ENCODE measurements at places on chromosomes 5 and 9.

GRCh38 chr5:15304066-15304731 is 195.8 kb upstream of the FBXL7 start:
- no peaks in the 10 kb centered on the region for H3K36me3 ChIP-seq
- no peak overlapping the region for H3K4me3 ChIP-seq
- DNase-seq, result no peak
- H3K27me3 ChIP-seq, result no peaks in the 10 kb centered on the region
- no peaks in the 10 kb centered on the region for H3K4me1 ChIP-seq
- H3K27ac ChIP-seq, result no peak overlapping the region

- no peak overlapping the region for H3K4me3 ChIP-seq
- H3K36me3 ChIP-seq, result peaks cover 29% of the 10 kb centered on the region
- DNase-seq, result no peak
- no peaks in the 10 kb centered on the region for H3K27me3 ChIP-seq
- no peak overlapping the region for H3K27ac ChIP-seq
Observed at GRCh38 chr9:113538131-113538530, 74.6 kb downstream of the RGS3 start.

- H3K4me3 ChIP-seq, result peak overlapping the region; percentile 53
- no peak for DNase-seq
- peaks cover 41% of the 10 kb centered on the region for H3K4me1 ChIP-seq
- H3K27me3 ChIP-seq, result no peaks in the 10 kb centered on the region
Observed at GRCh38 chr9:90795871-90796317, 5.7 kb upstream of the SYK start.

GRCh38 chr5:135481387-135481786 is 29.2 kb upstream of the TIFAB start:
- no peaks in the 10 kb centered on the region for H3K36me3 ChIP-seq
- H3K4me1 ChIP-seq, result no peaks in the 10 kb centered on the region
- H3K27me3 ChIP-seq, result no peaks in the 10 kb centered on the region
- H3K4me3 ChIP-seq, result no peak overlapping the region
- DNase-seq, result no peak
- no peak overlapping the region for H3K27ac ChIP-seq

DNA sequence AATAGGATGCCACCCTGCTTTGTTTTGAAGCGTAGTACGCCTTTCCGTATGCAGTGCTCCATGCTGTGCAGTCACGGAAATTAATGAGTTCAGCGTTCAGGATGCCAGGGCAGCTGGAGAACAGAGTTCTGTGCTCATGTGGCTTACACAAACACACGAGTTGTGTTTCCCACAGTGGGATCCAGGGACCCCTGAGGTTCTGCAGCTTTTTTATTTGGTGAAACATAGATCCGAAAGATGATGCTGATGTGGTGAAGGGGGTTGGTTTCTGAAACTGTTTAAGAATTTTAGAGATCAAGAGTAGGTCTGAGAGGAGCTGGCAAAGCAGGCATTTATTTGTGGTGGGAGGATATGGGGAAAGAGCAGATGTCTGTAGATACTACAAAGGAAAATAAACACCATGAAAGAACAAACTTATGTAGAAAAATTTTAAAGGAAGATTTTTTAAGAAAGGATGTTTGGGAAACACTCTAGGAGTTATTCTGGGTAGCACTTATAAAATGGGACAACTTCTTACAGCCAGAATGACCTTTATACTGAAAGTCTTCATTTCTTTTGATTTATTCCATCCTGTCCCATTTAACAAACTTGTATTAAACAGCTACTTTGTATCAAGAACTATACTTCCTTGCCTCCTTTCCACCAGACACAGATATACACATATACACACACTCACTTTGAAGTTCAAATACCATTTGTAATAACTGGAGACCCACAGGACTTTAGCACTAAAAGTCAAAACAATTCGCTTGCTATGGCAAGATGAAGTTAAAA is 52.7 kb downstream of the ITGA1 start:
- no peaks in the 10 kb centered on the region for H3K27me3 ChIP-seq
- DNase-seq, result no peak
- H3K4me1 ChIP-seq, result no peaks in the 10 kb centered on the region
- no peaks in the 10 kb centered on the region for H3K36me3 ChIP-seq
- H3K4me3 ChIP-seq, result no peak overlapping the region

GRCh38 chr5:143399616-143400540 is 3.6 kb downstream of the NR3C1 start:
- no peaks in the 10 kb centered on the region for H3K4me1 ChIP-seq
- H3K4me3 ChIP-seq, result peak overlapping the region; percentile 83
- H3K27me3 ChIP-seq, result no peaks in the 10 kb centered on the region
- DNase-seq, result no peak

- no peaks in the 10 kb centered on the region for H3K4me1 ChIP-seq
- H3K4me3 ChIP-seq, result no peak overlapping the region
- H3K27me3 ChIP-seq, result no peaks in the 10 kb centered on the region
Observed at GRCh38 chr9:83537331-83538171, 650 bp downstream of the FRMD3 start.

- H3K27me3 ChIP-seq, result no peaks in the 10 kb centered on the region
- H3K4me1 ChIP-seq, result no peaks in the 10 kb centered on the region
- H3K27ac ChIP-seq, result no peak overlapping the region
- H3K4me3 ChIP-seq, result no peak overlapping the region
- H3K36me3 ChIP-seq, result no peaks in the 10 kb centered on the region
Observed at GRCh38 chr9:131833906-131834305, 94.0 kb upstream of the RAPGEF1 start.

GRCh38 chr5:1206521-1207412 is 5.4 kb downstream of the SLC6A19 start:
- no peaks in the 10 kb centered on the region for H3K27me3 ChIP-seq
- no peak overlapping the region for H3K4me3 ChIP-seq
- no peak for DNase-seq
- H3K36me3 ChIP-seq, result no peaks in the 10 kb centered on the region
- H3K27ac ChIP-seq, result no peak overlapping the region
- no peaks in the 10 kb centered on the region for H3K4me1 ChIP-seq

- no peak overlapping the region for H3K4me3 ChIP-seq
- H3K27me3 ChIP-seq, result no peaks in the 10 kb centered on the region
- H3K27ac ChIP-seq, result no peak overlapping the region
- H3K4me1 ChIP-seq, result peaks cover 3% of the 10 kb centered on the region
Observed at GRCh38 chr5:172786736-172787462, 15.9 kb upstream of the DUSP1 start.

DNA sequence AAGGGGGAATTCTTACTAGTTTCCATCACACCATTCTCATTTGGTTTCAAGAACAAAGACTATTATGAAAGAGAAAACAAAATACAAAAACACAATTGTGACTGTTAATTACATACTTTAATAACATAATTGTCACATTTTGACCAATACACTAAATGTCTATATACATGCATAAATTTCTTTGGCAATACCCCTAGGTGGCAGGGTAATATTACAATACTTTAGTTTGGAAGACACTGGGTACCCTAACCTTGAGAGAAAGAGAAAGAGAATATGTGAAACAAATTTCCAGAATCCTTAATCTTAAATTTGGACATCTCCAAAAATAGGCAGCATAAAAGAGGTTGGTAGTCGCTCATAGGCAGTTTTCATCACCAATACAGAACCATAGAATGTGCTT is 619.6 kb upstream of the ADAMTS16 start:
- no peaks in the 10 kb centered on the region for H3K27me3 ChIP-seq
- H3K4me3 ChIP-seq, result no peak overlapping the region
- DNase-seq, result no peak

GRCh38 chr5:32004404-32004803 is 169.7 kb downstream of the GOLPH3 start:
- H3K4me1 ChIP-seq, result no peaks in the 10 kb centered on the region
- no peak overlapping the region for H3K27ac ChIP-seq
- H3K36me3 ChIP-seq, result no peaks in the 10 kb centered on the region

DNA sequence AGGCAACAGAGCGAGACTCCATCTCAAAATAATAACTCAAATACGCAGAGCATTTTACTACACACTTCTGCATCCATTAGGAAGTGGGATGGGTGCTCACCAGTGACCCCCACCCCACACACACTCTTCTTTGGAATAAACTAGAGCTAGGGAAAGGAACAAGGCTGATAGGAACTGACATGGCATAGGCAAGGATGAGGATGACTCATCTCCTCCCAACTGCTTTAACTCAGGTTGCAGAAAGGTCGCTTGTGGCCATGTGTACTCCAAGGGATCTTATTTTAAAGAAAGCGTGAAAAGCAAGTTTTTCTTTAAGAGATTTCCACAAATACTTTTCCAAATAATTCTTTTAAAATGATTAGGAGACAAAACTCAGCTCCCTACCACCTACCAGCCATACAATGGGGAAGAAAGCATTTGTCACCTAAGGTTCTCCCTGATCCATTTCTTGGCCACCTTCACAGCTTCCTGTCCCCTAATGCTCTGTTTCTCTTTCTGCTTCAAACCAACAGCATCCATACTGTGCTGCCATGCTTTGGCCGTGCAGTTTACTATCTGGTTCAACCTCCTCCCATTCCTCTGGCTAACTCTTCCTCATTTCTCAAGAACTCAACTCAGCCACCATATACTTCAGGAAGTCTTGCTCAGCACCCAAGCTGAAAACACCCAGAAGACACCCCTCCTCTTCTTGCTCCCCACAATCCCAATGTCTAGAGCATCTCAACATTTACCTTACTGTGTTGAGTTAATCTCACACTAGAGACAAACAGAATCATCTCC is 211.9 kb downstream of the ACTL7B start:
- no peak for DNase-seq
- no peaks in the 10 kb centered on the region for H3K36me3 ChIP-seq
- H3K27ac ChIP-seq, result no peak overlapping the region
- no peaks in the 10 kb centered on the region for H3K27me3 ChIP-seq
- H3K4me1 ChIP-seq, result no peaks in the 10 kb centered on the region
- H3K4me3 ChIP-seq, result no peak overlapping the region

- DNase-seq, result no peak
- H3K27me3 ChIP-seq, result no peaks in the 10 kb centered on the region
- H3K4me3 ChIP-seq, result no peak overlapping the region
Observed at GRCh38 chr5:23314827-23315226, 192.6 kb upstream of the PRDM9 start.

- H3K36me3 ChIP-seq, result no peaks in the 10 kb centered on the region
- H3K27me3 ChIP-seq, result no peaks in the 10 kb centered on the region
- no peak overlapping the region for H3K4me3 ChIP-seq
- DNase-seq, result no peak
- no peak overlapping the region for H3K27ac ChIP-seq
Observed at GRCh38 chr5:146047396-146047795, 58.0 kb downstream of the PLAC8L1 start.

All from GM12878 (cell line).